ENCODE measurements at places on chromosomes 1 and 21. TPM values are rescaled to one million over a fixed set of nuclear protein-coding genes. Genes with fewer than 3 reads are reported as not detected.

Gene IL6R
- polyA plus RNA-seq, result 11.0 TPM

Gene IRF6
- 16.4 TPM for polyA plus RNA-seq

GRCh38 chr1:85585799-85586198 lies 5.2 kb downstream of the CCN1 start:
- no peak for DNase-seq

- no peak for DNase-seq
These were observed 7.1 kb downstream of the HPCA start for GRCh38 chr1:32893198-32894018.

GRCh38 chr1:9465640-9466039 lies 73.6 kb upstream of the SLC25A33 start:
- DNase-seq, result no peak

- no peak for DNase-seq
These were observed 72.6 kb upstream of the ROR1 start for GRCh38 chr1:63701187-63701586.

DNA sequence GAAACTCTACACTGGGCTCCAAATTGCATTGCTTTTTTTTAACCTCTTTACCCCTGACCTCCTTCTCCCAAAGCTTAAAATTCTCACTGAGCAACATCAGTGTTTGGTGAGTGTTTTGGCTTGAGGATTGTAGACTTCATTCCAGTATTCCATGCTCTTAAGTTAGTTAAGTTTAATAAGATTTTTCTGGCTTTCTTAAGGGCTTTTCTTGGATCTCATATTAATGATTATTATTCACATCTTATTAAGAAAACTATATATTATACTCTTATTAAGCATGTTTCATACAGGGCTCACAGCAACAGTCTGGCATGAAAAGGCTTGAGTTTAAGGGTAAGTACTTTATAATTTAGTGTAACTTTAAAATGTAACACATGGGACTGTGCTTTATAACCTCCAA lies 141.8 kb downstream of the DISP1 start:
- DNase-seq, result no peak

Data from renal pelvis (tissue), 12 donors.